ENCODE measurements at places on chromosomes 7 and 10.

DNA sequence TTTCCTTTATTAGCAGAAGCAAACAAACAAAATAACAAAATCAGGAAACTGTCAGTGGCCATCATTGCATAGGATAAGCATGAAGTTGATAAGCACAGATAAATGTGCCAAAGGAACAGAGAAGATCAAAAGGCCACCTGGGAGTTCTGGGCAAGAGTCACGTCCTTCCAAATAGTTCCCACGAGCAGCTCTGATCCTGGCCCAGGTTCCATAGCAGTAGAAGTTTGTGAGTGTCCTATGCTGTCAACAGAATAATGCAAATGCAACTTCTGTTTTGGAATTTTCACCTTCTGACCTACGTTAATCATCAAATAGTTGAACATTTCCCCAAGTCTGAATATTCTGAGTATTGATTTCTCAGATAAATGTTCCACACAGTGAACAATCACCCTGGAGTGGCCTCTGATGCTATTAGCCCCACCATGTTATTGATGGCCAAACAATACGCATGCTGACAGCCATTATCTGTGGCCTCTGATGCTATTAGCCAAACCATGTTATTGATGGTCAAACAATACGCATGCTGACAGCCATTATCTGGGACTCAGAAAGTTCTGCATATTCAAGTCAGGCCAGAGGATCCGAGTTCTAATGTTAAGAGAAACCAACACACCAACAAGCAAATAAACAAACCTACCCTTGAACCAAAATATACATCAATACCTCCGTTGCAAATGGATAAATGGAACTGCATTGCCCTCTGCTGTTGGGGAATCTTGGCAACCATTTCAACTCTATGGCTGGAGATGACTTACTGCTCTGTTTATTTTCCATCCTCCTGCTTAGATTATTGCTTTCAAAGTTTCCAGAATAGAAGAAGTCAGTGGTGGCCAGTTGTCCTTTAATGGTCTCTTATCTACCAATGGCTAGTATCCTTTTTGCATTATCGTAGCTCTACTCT is 63.3 kb downstream of the MRC1 start:
- peak; percentile 53 for DNase-seq

- no peak for DNase-seq
These were observed 158.3 kb downstream of the EGFR start for GRCh38 chr7:55177068-55177530.

DNA sequence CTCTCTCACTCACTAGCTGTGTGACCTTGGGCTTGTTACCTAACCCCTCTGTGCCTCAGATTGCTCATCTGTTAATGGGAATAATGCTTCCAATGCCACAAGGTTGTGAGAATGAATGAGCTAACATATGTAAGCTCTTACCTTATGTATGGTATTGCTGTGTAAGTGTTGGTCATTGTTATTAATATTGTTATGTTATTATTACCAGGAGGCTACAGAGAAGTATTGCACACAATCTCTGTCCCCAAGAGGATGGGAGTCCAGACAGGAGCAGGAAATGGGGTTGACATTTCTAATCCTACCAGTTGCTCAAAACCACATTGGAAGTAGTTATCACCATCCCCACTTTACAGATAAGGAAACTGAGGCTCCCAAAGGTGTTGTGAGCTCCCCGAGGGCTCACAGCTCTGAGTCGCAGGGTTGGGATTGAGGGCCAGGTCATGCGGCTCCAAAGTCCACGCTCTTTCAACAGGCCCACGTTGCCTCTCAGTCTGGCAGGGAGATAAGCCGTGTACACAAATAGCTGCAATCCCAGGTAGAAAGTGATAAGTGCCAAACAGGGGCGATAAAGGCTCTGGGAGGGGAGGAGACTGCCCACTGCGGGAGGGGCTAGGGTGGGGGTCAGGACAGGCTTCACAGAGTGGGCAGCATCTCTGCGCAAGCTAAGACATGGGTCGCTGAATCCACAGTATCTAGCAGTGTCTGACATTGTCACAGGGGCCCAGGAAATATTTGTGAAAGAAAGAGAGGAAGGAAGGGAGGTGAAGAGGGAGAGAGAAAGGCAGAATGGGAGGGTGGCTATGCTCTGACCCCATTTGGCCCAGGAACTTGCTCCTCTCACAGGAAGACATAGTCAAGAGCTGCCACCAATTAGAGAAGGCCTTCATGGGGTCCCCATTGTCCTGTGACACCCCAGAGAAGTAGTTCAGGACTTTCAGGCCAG is 9.6 kb upstream of the ZMIZ1 start:
- no peak for DNase-seq

- DNase-seq: peak; percentile 80
These were observed 58.4 kb upstream of the PCGF5 start for GRCh38 chr10:91162050-91162494.

GRCh38 chr7:102934239-102934638 is 21.4 kb downstream of the LRRC17 start:
- DNase-seq: no peak

DNA sequence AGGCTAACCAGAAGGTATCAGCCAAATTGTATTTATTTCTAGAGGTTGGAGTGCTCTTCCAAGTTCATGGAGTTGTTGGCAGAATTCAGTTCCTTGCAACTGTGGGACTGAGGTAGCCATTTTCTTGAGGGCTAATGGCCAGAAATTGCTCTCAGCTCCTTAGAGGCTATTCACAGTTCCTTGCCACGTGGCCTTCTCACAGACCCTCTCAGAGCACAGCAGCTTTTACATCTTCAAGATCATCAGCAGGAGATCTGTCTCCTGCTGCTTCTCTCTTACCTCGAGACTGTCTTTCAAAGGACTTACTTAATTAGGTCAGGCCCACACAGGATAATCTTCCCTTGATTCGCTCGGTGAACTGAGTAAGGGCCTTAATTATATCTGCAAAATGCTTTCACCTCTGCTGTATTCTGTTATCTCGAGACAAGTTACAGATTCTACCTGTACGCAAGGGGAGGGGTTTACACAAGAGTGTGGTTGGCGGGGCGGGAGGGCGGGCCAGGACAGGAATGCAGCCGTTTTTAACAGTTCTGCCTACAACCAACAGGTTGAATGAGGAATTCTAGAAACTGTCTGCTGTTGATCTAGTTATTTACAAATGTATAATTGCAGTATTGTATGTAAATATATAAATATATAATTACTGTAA is 15.0 kb downstream of the MIOS start:
- no peak for DNase-seq

- DNase-seq: peak; percentile 25
These were observed 42.0 kb upstream of the PCLO start for GRCh38 chr7:83204715-83205114.

GRCh38 chr7:141550386-141551093 is 670 bp upstream of the AGK start:
- peak; percentile 17 for DNase-seq

DNA sequence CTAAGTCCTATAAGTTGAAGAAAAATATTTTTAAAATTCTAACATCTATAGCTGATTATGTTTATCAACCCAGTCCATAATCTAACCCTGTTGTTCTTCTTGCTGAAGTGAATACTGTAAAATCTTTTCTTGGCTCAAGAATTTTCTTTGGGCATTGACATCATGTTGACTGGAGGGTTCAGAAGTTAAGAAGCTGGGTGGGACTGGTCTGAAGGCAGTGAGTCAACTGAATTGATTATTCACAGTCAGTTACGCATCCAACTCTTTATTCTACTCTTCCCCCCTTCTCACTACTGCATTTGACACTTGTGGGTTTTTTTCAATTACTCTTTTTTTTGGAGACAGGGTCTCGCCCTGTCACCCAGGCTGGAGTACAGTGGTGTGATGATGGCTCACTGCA is 31.0 kb downstream of the DENND2A start:
- peak; percentile 89 for DNase-seq

Measured in ELR (cell line).